Stimulated activated CD8-positive, alpha-beta memory T cell treated with anti-CD3 and anti-CD28 coated beads, Interleukin-15, amount 100 ng/mL, for 24 hours (primary cell): ENCODE measurements at places on chromosomes 2 and 18.

GRCh38 chr2:31213601-31214443 lies 3.5 kb downstream of the CAPN14 start:
- no peak for DNase-seq

- DNase-seq, result no peak
Observed at GRCh38 chr2:20148923-20149702, 75.8 kb downstream of the SDC1 start.

GRCh38 chr2:7430421-7430868 lies 513.2 kb downstream of the RNF144A start:
- no peak for DNase-seq

DNA sequence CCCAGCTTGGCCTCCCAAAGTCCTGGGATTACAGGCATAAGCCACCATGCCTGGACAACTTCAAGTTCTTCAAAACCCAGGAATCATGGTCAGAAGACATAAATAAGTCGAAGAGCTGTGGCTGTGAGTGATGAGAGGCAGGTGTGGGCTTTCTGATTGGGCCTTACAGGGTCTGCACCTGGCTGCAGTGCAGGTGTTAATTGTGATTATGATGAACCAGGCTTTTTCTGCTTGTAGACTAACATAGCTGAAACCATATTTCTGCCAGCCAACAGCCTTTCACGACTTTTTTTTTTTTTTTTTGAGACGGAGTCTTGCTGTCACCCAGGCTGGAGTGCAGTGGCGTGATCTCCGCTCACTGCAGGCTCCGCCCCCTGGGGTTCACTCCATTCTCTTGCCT lies 14.9 kb upstream of the DTNB start:
- DNase-seq, result no peak

- DNase-seq, result no peak
Observed at GRCh38 chr2:219736209-219736608, 108.8 kb downstream of the SLC4A3 start.

DNA sequence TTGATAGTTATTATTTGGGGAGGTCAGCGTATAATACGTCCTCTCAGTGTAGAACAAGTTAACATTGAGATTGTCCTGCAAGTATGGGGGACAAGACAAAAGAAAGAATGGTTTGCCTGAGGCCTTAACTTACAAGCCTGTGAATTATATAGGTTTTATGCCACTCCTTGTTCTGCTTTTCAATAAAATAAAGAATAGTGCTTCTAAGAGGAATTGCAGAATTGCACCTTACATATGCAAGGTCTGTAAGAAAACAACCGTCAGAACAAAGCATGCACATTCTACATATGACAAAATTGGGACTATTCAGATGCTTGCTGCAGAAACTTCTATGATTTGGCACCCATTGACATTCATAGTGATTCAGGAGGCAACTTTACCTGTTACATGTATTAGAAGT lies 785.0 kb downstream of the NR4A2 start:
- DNase-seq, result no peak

DNA sequence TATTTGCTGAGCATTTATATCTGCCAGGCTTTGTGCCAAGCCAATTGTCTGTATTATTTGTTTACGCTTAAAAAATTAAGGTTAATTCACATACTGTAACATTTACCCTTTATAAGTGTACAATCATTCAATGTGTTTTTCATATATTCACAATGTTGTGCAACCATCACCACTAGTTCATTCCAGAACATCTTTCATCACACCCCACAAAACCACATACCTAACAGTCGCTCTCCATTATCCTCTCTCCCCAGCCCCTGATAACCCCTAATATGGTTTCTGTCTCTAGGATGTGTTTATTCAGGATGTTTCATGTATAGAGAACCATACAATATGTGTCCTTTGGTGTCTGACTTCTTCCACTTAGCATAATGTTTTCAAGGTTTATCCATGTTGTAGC lies 234.1 kb downstream of the INSIG2 start:
- no peak for DNase-seq

- DNase-seq, result no peak
Observed at GRCh38 chr2:24586955-24587354, 95.9 kb downstream of the NCOA1 start.

DNA sequence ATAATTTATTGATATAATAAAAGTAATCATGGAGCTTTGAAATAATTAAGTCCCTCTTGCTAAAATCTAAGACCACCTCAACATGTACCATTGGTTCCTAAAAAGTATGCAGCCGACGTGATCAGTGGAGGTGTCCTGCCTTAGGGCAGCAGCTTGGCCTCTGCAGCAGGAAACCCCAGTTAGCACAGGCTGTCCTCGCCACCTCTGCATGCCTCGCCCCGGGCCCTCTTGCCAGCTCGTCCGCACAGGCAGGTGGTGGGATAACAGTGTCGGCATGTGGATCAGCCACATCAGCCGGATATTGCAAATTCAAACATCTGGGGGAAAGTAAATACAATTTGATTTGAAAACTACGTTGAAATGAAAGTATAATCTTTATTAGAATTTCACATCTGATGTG lies 22.9 kb downstream of the COA5 start:
- no peak for DNase-seq

DNA sequence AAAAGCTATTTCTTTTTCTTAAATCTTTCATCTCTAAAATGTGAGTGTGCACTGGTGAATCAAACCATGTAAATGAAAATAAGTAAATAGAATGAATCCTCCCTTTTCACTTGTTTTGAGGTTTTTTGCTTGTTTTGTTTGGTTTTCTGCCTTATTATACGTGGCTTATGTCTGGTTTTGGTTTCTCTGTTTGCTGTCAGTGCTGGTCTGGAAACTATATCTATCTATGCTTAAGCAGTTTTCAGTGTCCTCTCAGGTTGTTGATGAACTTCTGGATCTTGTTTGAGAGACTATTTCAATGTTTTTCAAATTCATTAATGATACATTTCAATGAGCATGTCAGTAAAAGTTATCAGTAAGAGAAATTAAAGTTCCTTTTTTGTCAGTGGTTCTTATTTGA lies 48.1 kb upstream of the TNFRSF11A start:
- no peak for DNase-seq

DNA sequence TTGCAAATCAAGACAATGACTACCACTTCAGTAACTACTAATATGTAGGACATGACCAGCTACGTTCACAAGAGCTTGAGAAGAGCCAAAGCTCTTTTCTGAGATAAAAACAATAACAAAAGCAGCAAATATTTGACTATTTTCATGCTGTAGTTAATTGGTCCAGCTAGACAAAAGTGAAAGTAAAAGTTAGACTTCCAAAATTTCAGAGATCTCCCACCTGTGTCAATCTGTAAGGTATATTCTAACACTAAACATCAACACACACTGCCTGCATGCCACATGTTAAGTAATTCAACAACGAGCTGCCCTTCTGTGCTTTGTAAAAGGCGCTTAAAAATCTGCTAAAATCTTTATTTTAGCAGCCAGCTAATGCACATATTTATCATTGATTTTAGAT lies 185.9 kb downstream of the SLC39A10 start:
- DNase-seq, result no peak

GRCh38 chr2:124810132-124810531 lies 785.0 kb downstream of the CNTNAP5 start:
- no peak for DNase-seq

DNA sequence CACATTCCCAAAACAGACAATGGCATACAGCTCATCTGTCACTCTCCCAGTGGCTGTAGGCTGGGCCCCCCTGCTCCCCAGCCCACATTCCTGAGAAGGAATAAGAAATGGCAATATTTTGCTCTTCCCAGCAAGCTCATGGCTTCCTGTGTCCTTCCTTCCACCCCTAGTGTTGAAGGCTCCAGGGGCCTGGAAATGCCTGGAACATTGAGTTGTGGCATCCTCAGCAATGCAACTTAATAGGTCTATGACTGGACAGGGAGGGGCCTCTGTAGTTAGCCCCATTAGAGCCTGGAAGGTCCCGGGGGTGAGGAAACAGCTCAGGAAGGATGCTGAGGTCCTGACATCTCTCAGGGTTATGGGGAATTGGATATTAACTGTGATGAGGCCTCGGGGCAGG lies 3.3 kb downstream of the KIF3C start:
- DNase-seq, result no peak

DNA sequence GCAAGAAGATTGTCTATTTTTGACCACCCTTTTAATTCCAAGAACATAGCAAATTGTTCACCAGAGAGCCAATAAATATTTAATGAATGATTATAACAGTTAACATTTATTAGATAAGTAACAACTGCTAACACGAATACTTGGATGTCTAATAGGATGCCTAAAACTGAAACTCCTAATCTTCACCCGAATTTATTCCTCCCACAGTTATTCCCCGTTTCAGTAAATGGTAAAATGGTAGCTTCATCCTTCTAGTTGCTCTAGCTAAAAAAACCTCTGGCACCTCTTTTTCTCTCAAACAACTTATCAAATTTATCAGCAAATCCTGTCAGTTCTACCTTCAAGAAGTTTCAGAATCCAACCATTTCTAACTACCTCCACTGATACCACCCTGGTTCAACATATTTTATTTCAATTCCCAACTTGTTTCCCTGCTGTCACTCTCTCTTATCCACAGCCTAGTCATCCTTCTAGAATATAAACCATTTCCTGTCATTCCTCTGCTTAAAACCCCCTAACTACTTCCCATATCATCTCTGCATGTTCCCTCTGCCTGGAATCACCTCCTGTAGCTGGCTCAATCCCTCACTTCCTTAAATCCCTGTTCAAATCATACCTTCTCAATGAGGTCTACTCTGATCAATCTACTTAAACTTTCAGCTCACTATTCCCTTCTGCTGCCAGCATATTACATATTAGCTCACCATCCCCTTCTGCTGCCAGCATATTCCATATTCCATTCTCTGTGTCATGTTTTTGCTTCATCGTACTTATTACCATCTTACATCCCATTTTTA lies 93.8 kb downstream of the ROCK2 start:
- no peak for DNase-seq

DNA sequence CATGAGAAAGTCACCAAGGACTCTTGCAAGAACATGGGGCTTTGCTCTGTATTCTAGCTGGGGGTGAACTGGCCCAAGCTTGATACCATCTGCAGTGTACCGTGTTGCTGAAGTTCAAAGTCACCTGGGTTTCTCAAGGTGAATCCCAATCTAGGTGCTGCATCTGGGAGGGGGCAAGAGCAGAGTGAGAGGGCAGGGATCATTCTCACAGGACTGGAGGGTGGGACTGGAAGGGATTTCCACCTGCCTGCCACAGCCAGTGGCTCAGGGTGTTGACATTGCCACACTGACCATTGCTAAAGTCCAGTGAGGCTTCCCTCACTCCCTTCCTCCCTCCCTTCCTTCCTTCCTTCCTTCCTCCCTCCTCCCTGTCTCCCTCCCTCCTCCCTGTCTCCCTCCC lies 98.7 kb downstream of the MYCN start:
- DNase-seq, result no peak

DNA sequence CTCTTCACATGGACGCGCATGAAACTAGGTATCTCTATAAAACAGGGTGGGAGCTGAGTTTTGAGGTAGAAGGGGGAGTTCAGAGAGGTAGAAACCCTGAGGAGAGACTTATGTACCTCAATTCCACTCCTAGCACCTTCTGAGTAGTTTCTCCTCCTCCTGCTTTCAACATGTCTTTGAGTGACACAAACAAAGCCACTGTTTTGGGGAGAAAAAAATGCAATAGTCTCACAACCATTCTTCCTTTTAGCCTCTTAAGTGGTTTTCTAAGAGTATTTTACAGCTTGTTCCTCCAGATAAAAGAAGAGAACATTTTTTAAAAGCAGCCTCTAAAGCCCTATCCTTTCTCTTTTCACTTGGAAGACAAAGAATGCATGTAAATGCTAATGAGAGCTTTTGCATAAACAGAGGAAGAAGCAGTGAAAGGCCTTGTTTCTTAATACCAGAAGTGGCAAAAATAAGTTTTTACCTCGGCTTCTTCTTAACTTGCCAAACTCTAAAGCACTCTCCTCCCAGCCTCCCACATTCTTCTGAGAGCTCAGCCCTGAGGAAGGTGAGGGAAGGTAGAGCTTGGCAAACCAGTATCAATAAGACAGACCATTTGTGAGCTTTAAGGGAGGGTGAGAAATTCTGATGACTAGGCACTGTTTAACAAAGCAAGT lies 1304.4 kb upstream of the ACVR2A start:
- DNase-seq, result no peak

GRCh38 chr2:77013457-77013856 lies 508.7 kb downstream of the LRRTM4 start:
- DNase-seq, result no peak

DNA sequence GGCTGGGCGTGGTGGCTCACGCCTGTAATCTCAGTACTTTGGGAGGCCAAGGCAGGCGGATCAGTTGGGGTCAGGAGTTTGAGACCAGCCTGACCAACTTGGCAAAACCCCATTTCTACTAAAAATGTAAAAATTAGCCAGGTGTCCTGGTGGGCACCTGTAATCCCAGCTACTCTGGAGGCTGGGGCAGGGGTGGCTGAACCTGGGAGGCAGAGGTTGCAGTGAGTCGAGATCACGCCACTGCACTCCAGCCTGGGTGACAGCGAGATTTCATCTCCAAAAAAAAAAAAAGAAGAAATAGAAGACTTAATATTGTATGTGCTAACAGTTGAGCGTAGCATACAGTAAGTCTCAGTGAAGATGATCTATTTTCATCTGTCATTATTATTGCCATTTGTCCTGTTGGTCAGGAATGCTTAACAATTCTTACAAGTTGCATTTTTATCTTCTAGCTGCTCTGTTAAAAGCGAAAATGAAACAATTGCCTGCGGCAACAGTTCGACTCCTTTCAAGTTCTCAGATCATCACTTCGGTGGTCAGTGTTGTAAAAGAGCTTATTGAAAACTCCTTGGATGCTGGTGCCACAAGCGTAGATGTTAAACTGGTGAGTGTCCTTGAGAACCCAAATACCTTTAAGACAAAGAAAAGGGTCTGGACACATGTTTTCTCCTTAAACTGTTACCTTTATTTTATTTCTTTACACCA lies 7.2 kb downstream of the PMS1 start:
- DNase-seq, result no peak

DNA sequence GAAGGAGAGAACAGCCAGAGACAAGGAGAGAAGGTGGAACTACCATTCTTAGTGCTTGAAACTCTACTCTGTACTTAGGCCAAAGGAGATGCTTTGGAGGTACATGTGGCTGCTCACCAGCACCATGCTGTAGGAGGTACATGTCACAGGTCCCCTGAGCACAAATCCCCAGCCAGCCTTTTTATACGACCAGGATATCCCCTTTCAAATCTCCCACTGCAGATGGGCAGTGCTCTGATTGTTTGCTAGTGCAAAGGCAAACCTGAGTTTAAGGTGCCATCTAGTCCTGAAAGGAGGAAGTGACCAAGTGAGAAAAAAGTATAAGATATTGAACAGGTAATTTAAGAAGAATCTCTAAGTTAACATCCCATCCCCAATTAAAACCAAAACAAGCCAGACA lies 17.1 kb upstream of the TTC21B start:
- no peak for DNase-seq

DNA sequence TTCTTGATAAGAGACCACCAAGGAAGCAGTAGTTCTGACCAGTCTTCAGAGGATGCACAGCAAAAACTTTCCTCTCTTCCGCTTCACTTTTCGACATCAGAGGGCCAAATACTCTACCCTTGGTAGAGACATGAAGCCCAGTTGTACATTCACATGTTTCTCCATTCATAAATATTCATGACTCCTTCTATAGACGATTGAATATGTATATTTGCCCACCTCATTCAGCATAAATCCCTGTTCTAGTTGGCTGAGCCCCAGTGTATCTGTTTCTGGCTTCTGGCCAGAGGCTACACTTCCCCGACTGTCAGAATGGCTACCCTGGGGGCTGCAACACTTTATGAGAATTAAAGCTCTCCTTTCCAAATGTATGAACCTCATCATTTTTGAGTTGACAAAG lies 258.5 kb downstream of the ASXL3 start:
- no peak for DNase-seq
